HCT116 (cell line): ENCODE measurements at places on chromosomes 2 and 18. TPM values are rescaled to one million over a fixed set of nuclear protein-coding genes. Genes with fewer than 3 reads are reported as not detected.

DNA sequence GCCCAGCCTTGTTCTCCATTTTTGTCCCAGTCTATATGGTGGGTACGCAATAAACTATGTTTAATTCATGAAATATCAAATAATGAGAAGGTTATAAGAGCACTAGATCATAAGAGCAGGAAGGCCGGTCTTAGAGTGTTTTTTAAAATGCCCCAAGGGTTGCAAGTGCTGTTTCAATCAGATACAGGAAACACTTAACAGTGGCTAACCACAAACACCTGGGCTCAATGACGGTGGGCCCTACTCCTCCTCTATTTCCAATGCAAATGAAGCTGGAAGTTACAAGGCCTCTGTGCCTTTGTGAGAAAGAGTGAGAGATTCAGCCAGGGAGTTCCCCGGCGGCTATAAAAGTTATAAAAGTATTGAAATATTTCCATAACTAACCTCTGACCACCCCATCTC lies 18.9 kb upstream of the WDR33 start:
- no peaks in the 10 kb centered on the region for H3K4me1 ChIP-seq
- no peak overlapping the region for H3K4me3 ChIP-seq
- no peaks in the 10 kb centered on the region for H3K27me3 ChIP-seq
- no peak overlapping the region for H3K27ac ChIP-seq

DNA sequence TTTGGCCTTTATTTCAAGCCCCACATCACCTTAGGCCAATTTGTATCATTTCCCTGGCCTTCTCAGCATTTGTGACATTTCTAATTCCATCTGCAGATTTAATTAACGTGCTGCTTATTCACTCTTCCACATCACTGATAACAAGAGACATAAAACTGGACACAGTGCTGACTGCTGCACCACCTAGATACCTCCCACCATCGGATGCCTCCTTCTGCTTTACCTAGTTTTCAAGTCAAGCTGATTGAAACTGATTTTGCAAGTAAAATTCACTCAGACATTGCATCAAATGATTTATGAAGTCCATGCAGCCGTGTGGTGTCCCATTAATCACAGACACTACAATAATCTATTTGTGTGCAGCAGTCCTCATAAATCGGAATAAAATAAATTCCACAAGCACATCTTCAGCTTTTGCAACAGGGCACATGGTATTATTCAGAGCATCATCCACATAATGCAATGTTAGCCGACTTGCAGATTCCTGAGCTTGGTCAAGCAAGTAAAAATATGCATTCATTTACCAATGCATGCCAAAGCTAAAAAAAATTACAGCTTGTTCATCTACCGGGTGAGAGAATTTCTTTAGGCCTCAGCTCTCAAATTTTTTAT lies 15.9 kb upstream of the CRIM1 start:
- no peak overlapping the region for H3K4me3 ChIP-seq
- no peak overlapping the region for H3K27ac ChIP-seq
- no peaks in the 10 kb centered on the region for H3K27me3 ChIP-seq
- peaks cover 18% of the 10 kb centered on the region for H3K4me1 ChIP-seq
- DNase-seq: no peak

- H3K4me3 ChIP-seq: no peak overlapping the region
- no peak overlapping the region for H3K27ac ChIP-seq
- DNase-seq: no peak
- no peaks in the 10 kb centered on the region for H3K36me3 ChIP-seq
- H3K27me3 ChIP-seq: no peaks in the 10 kb centered on the region
Measured at GRCh38 chr2:71925268-71926088, 222.2 kb downstream of the CYP26B1 start.

The LIMS2 gene
- 3.7 TPM for total RNA-seq

DNA sequence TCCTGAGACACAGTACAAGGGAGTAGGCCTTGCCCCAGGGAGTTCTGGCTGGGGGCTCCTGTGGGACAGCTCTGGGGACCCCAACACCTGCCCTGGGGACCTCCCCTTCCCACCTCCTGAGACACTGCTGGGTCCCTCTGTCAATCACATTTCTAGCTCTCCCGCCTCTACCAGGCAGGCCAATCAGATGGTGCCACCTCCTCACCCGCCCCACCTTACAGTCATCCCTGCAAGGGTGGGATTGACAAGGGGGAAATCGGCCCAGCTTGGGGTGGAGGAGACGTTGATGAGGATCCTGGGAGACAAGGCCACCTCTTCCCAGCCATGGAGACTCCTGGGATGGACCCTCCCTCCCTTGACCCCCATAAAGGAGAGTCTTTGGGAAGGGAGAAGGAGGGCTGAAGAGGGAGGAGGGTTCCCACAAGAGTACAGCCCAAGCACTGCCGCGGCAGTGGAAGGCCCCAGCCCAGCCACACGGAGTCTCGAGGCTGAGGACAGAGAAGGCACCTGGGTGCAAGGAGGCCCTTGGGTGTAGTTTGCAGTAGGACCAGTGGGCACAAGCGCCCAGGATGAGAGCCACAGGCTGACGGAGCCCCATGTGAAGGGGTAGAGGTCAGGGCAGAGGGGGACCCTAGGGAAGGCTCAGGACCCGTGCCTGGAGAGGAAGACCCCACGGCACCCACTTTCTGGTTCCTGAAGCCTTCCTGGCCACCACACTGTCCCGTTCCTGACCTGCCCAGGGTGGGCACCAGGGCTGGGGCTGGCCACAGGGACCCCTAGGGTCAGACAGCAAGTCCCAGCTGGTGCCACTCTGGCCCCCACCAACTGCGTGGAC lies 109.9 kb upstream of the OTOS start:
- peaks cover 66% of the 10 kb centered on the region for H3K4me1 ChIP-seq
- H3K36me3 ChIP-seq: no peaks in the 10 kb centered on the region
- peak overlapping the region; percentile 85; the same call in 1 of the 2 replicates for H3K27ac ChIP-seq
- no peak overlapping the region for H3K4me3 ChIP-seq
- H3K27me3 ChIP-seq: no peaks in the 10 kb centered on the region

DNA sequence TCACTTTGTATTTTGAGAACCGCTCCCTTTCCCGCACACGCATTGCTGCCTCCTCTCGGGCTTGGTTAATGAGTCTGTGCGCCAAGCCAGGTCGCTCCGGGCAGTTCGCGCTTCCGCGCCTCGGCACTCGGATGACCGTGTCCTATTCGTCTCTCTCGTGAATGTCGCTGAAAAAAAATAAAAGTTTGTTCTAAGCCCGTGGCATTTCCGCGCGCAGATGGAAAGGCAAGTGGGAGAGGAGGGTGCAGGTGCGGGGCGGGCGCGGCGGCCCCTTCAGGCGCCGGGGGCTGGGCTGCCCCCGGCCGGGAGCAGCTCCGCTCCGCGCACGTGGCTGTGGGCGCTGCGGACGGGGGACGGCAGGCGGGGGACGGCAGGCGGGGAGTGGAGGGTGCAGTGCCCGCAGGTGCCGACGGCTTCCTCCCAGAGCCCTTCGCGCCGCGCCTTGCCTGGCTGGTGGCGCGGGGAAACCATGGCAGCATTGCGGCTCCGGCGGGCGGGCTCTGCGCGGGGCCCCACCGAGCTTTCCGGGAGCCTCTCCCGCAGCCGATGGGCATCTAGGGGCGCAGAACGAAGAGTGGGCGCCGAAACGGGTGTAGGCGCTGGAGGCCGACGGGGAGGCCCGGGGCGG lies 159.6 kb upstream of the SIX2 start:
- no peak overlapping the region for H3K4me3 ChIP-seq
- no peaks in the 10 kb centered on the region for H3K36me3 ChIP-seq
- no peak overlapping the region for H3K27ac ChIP-seq
- H3K27me3 ChIP-seq: no peaks in the 10 kb centered on the region
- no peak for DNase-seq

DNA sequence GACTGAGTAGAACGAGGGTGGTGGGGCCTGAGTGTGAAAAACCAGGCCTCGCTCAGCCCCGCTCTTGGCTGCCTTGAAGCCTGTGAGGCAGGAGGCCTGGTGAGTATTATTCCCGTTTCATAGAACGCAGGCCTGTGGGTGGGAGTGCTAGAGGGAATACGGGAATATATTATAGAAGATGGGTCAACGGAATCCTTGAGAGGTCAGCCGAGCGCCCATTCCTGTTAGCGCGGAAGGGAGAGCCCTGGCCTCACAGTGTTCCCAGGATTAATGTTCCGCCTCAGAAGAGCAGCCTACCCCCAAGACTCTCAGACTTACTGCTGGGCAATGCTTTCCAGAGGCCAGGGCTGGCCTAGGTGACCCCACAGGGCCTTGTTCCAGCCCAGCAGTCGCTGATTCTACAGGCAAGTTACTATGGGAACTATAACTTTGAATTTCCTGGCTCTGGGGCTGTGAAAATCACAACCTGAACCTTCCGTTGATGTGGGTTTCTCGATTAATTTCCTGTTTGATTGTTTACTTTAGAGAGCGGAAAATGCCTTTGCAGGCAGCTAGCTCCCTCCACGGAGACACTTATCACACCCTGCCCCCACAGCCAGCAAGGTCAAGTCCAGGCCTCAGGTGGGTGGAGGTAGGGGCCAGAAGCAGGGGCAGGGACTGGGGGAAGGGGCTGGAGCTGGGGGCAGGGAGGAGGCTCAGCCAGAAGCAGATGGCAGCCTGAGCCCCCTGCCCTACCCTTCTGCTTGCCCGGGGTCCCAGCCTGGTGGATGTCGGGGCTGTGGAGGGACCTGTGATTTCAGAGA lies 108.3 kb downstream of the SMAD7 start:
- no peak overlapping the region for H3K27ac ChIP-seq
- no peak for DNase-seq
- no peaks in the 10 kb centered on the region for H3K36me3 ChIP-seq
- peaks cover 20% of the 10 kb centered on the region for H3K4me1 ChIP-seq
- H3K4me3 ChIP-seq: no peak overlapping the region
- H3K27me3 ChIP-seq: no peaks in the 10 kb centered on the region

DNA sequence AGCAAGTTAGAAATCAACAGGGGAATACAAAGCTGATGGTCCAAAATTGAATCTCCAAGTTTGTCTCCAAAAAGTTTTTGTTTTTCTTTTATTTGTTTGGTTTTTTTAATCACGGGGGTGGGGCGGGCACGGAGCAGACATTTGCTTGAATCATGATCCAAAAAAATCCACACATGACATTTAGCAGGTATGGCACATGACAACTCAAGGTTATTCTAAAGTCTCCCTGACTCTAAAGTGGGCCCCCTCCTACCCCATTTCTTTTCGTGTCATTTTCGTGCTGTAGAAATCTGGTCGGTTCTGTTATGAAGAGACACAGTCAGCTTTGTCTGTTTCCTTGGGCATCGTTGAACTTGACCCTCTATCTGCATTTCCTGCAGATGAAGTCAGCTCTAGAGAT lies 14.6 kb downstream of the RNU4ATAC start:
- no peak for DNase-seq
- no peak overlapping the region for H3K27ac ChIP-seq
- H3K27me3 ChIP-seq: no peaks in the 10 kb centered on the region
- H3K36me3 ChIP-seq: no peaks in the 10 kb centered on the region

GRCh38 chr18:35444636-35445035 lies 53.1 kb downstream of the INO80C start:
- H3K4me3 ChIP-seq: no peak overlapping the region
- no peaks in the 10 kb centered on the region for H3K36me3 ChIP-seq
- H3K27ac ChIP-seq: no peak overlapping the region
- H3K4me1 ChIP-seq: no peaks in the 10 kb centered on the region
- no peak for DNase-seq
- no peaks in the 10 kb centered on the region for H3K27me3 ChIP-seq

GRCh38 chr2:81872006-81872405 lies 1567.5 kb upstream of the LRRTM1 start:
- peaks cover 8% of the 10 kb centered on the region for H3K4me1 ChIP-seq
- no peak overlapping the region for H3K4me3 ChIP-seq
- DNase-seq: no peak
- no peaks in the 10 kb centered on the region for H3K27me3 ChIP-seq

DNA sequence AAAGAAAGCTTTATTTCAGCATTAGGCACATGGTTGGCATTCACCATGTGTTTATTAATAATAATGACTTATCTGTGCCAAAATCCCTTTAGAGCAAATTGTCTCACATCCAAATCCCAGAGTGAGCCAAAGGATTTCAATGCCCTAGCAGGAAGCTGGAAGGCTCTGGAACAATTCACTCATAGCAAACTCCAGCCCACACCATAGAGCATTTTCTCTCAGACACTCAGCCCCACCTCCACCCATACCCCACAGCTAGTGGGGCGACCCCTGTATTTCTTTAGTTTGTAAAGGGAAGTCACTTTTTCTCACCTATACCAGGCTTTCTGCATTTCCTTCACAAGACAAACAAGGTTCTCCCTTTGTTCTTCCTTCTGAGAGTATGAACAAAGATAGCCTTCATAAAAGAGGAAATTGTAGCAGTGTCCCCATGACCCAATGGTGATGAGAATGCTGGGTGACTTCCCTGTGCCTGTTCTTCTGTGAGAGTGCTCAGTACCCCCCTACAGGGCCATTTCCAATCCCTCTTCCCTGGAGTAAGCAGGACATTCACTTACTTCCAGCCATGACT lies 100.1 kb upstream of the APCDD1 start:
- no peaks in the 10 kb centered on the region for H3K4me1 ChIP-seq
- no peak for DNase-seq
- no peak overlapping the region for H3K27ac ChIP-seq

DNA sequence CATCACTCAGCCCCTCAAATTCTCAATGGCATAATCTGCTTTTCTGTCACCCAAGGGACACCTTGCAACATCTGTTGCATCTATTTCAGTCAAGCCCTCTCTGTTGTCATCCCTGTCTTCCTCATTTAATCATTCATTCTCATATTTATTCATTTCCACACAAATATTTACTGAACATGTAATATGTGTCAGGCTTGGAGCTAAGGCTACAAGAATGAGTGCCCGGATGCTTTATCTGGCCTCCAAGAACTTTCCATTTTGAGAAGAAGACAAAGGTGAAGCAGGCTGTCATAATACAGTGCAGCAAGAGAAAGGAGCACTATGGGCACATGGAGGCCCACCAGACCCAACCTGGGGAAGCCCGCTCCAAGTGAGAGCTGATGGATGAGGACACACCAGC lies 15.6 kb downstream of the IL18RAP start:
- H3K27me3 ChIP-seq: no peaks in the 10 kb centered on the region
- no peak overlapping the region for H3K27ac ChIP-seq
- H3K4me3 ChIP-seq: no peak overlapping the region
- DNase-seq: no peak
- H3K4me1 ChIP-seq: no peaks in the 10 kb centered on the region
- H3K36me3 ChIP-seq: no peaks in the 10 kb centered on the region

GRCh38 chr2:128867936-128868636 lies 549.4 kb upstream of the HS6ST1 start:
- no peaks in the 10 kb centered on the region for H3K4me1 ChIP-seq
- H3K27ac ChIP-seq: no peak overlapping the region
- no peak overlapping the region for H3K4me3 ChIP-seq
- no peak for DNase-seq
- H3K27me3 ChIP-seq: peaks cover 19% of the 10 kb centered on the region

DNA sequence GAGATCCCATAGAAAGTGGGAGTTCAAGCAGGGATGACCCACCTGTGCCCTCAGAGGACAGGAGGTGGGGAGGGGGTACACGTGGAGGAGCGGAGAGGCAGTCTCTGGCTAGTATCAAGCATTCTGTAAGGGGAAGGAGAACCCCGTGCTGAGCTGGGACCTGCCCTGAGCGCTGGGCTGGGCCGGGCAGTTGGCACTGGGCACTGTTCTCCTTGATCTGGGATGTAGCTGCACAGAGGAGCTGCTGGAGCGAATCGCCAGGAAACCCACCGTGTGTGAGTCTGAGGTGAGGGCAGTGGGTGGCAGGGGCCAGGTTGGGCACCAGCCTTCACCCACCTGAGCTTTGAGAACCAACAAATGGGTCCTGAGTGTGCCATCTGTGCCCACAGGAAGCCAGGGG lies 19.8 kb upstream of the GMPPA start:
- H3K27me3 ChIP-seq: no peaks in the 10 kb centered on the region
- H3K27ac ChIP-seq: no peak overlapping the region
- H3K36me3 ChIP-seq: no peaks in the 10 kb centered on the region; the same call in 1 of the 2 replicates
- DNase-seq: no peak
- peaks cover 3% of the 10 kb centered on the region; the same call in 1 of the 2 replicates for H3K4me1 ChIP-seq
- H3K4me3 ChIP-seq: no peak overlapping the region

GRCh38 chr2:118333664-118334063 lies 245.4 kb downstream of the INSIG2 start:
- DNase-seq: no peak
- no peaks in the 10 kb centered on the region; the same call in 1 of the 2 replicates for H3K27me3 ChIP-seq
- H3K4me3 ChIP-seq: no peak overlapping the region
- H3K36me3 ChIP-seq: no peaks in the 10 kb centered on the region
- H3K4me1 ChIP-seq: no peaks in the 10 kb centered on the region
